ENCODE measurements at places on chromosomes 2 and 18. TPM values are rescaled to one million over a fixed set of nuclear protein-coding genes. Genes with fewer than 3 reads are reported as not detected.

Gene BMP10
- total RNA-seq: not detected

Gene EGR4
- total RNA-seq: not detected

Gene SLC38A11
- 0.70 TPM for total RNA-seq

Gene TUBA4B
- not detected for total RNA-seq

- DNase-seq: no peak
- no peaks in the 10 kb centered on the region for H3K4me1 ChIP-seq
- H3K4me3 ChIP-seq: no peak overlapping the region
- H3K36me3 ChIP-seq: no peaks in the 10 kb centered on the region
These were observed 119.2 kb downstream of the ACOXL start for GRCh38 chr2:110851531-110851930.

- DNase-seq: no peak
- H3K4me1 ChIP-seq: no peaks in the 10 kb centered on the region
- no peaks in the 10 kb centered on the region for H3K36me3 ChIP-seq
- no peaks in the 10 kb centered on the region for H3K27me3 ChIP-seq
These were observed 86.5 kb downstream of the LRP2 start for GRCh38 chr2:169275696-169276444.

- no peaks in the 10 kb centered on the region for H3K27me3 ChIP-seq
- no peak overlapping the region for H3K4me3 ChIP-seq
- no peak for DNase-seq
- no peak overlapping the region for H3K27ac ChIP-seq
- H3K36me3 ChIP-seq: no peaks in the 10 kb centered on the region
These were observed 258.7 kb downstream of the LRP1B start for GRCh38 chr2:141871913-141872634.

DNA sequence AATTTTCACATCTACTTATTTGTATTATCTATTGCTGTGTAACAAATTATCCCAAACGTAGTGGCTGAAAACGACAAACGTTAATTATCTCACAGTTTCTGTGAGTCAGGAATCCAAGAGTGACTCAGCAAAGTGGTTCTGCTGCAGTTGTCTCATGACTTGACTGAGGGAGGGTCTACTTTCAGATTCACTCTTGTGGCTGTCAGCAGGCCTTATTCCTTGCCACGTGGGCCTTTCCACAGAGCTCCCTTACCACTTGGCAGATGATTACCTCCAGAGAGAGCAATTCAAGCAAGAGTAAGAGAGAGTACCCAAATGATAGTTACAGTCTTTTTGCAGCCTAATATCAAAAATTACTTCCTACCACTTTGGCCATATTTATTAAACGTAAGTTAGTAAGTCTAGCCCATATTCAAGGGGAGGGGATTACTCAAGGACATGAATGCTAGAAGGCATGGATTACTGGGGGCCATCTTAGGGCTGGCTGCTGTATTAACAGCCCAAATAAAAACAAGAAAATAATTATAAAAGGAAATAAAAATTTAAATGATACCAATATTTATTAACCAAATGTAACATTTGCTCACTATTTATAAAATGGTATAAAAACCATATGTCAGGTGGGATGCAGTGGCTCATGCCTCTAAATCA lies 48.7 kb upstream of the NBEAL1 start:
- H3K36me3 ChIP-seq: no peaks in the 10 kb centered on the region
- H3K4me3 ChIP-seq: no peak overlapping the region
- no peaks in the 10 kb centered on the region for H3K27me3 ChIP-seq
- no peak for DNase-seq

DNA sequence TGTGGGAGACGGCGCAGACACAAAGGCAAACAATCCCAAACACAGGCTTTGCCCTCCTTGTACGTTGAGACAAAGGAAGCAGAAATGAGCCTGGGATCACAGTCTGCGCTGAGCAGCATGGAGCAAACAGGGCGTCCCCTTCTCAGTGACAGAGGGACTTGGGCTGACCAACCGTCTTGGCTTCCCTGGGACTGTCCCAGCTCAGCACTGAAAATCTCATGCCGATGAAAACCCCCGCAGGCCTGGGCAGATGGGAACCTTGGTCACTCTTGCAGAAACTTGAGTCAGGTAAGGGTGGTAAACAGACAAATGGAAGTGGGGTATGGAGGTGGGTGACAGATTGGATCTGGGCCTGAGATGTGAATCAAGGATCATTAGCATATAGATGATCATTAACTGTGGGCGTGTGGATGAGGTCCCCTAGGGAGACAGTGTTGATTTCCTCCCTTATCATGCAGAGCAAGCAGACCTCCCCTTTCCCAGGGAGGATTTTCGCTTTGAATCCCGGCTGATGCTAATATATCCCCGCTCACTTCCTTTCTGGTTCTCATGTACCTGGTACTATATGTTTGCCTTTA lies 19.1 kb upstream of the SH3BP4 start:
- H3K4me3 ChIP-seq: no peak overlapping the region
- H3K27ac ChIP-seq: no peak overlapping the region
- H3K36me3 ChIP-seq: no peaks in the 10 kb centered on the region
- no peak for DNase-seq
- peaks cover 3% of the 10 kb centered on the region for H3K4me1 ChIP-seq
- no peaks in the 10 kb centered on the region for H3K27me3 ChIP-seq

DNA sequence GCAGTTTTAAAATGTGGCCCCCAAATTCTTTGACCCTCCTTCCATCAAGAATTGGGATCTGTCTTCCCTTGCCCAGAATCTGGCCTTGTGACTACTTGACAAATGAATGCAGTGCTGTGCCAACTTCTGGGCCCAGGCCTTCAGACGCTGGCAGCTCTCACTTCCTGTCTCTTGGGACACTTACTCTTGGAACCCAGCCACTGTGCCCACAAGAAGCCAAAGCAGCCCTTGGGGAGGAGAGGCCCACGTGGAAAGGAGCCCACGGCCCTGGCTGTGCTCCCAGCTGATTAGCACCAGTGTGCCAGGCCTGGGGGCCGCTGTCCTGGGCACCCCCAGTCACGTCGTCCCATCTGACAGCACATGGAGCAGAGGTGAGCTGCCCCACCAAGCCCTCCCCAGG lies 56.6 kb downstream of the RPL37A start:
- H3K27ac ChIP-seq: no peak overlapping the region
- H3K36me3 ChIP-seq: no peaks in the 10 kb centered on the region
- no peaks in the 10 kb centered on the region for H3K27me3 ChIP-seq
- H3K4me3 ChIP-seq: no peak overlapping the region
